ENCODE measurements at places on chromosomes 6 and 20.

DNA sequence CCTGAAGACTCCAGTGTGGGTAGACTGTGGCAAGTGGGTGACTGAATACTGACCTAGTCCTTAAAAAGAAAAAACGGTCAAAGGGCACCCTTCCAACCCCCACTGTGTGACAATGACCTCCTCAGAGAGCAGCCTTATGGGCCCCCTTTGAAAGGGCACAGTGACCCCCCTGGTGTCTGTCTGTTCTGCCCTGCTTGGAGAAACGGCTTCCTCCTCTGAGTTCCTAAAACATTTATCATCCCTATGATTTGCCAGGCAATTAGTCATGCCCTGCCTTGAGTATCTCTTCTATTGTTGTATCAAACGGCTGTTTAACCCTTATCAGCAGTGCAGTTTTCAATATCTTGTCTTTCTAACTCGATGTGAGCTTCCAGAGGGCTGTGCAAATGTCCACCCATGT lies 21.0 kb upstream of the STX16 start:
- peak; percentile 48 for DNase-seq
- no peaks in the 10 kb centered on the region for H3K27me3 ChIP-seq
- H3K4me3 ChIP-seq: no peak overlapping the region
- H3K36me3 ChIP-seq: no peaks in the 10 kb centered on the region

GRCh38 chr6:73104921-73105320 lies 120.4 kb downstream of the KHDC1L start:
- DNase-seq: no peak
- no peaks in the 10 kb centered on the region for H3K4me1 ChIP-seq
- no peak overlapping the region for H3K27ac ChIP-seq
- H3K4me3 ChIP-seq: no peak overlapping the region
- H3K36me3 ChIP-seq: no peaks in the 10 kb centered on the region
- no peaks in the 10 kb centered on the region for H3K27me3 ChIP-seq

GRCh38 chr6:73644941-73645591 lies 8.7 kb downstream of the SLC17A5 start:
- peak overlapping the region; percentile 49 for H3K4me3 ChIP-seq
- no peak overlapping the region for H3K27ac ChIP-seq
- no peaks in the 10 kb centered on the region for H3K4me1 ChIP-seq
- H3K27me3 ChIP-seq: no peaks in the 10 kb centered on the region
- H3K36me3 ChIP-seq: no peaks in the 10 kb centered on the region

DNA sequence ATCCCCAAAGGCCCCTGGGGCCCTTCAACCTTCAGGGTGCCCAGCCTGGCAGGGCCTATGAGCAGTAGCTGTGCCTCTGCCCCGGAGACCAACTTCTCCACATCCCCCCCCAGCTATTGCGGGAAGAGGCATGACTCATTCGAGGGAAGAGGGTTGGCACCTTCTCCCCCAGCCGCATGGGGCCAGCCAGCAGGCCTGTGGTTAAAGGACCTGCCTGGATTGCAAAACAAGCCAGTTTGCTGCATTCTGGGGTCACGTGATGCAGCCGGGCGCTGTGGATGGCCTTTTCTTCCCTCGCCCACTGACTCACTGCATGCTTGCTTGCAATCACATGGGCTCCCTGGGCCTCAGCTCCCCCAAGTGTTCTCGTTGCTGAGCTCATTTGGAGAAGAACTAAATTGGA lies 182.5 kb downstream of the MAFB start:
- DNase-seq: peak; percentile 81
- no peak overlapping the region for H3K27ac ChIP-seq
- H3K4me3 ChIP-seq: no peak overlapping the region
- peaks cover 3% of the 10 kb centered on the region for H3K4me1 ChIP-seq
- H3K36me3 ChIP-seq: no peaks in the 10 kb centered on the region

DNA sequence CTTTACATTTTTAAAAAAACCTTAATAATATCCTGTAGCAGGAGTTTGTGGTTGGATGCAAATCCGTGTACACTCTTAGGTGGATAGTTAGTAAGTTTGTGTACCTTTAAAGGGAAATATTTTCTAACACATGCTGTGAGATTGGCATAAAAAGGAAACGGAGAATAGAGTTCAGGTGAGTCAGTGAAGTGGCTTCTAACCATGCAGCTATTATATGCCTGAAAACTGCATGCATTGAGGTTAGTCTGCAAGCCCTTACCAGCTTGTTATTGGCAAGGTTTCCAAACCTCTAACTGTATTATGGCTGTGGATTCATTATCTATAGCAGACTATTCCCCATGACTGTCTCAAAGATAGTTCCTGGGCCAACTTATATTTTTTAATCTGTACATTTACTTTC lies 420.6 kb upstream of the MMS22L start:
- no peaks in the 10 kb centered on the region for H3K36me3 ChIP-seq
- no peak for DNase-seq
- no peaks in the 10 kb centered on the region for H3K4me1 ChIP-seq
- no peak overlapping the region for H3K27ac ChIP-seq

- H3K4me1 ChIP-seq: no peaks in the 10 kb centered on the region
- H3K36me3 ChIP-seq: no peaks in the 10 kb centered on the region
- no peak overlapping the region for H3K4me3 ChIP-seq
Observed at GRCh38 chr6:84977363-84977705, 212.9 kb upstream of the TBX18 start.

GRCh38 chr6:54134935-54135334 lies 23.7 kb downstream of the MLIP start:
- H3K27me3 ChIP-seq: no peaks in the 10 kb centered on the region
- no peak overlapping the region for H3K4me3 ChIP-seq
- no peak overlapping the region for H3K27ac ChIP-seq

DNA sequence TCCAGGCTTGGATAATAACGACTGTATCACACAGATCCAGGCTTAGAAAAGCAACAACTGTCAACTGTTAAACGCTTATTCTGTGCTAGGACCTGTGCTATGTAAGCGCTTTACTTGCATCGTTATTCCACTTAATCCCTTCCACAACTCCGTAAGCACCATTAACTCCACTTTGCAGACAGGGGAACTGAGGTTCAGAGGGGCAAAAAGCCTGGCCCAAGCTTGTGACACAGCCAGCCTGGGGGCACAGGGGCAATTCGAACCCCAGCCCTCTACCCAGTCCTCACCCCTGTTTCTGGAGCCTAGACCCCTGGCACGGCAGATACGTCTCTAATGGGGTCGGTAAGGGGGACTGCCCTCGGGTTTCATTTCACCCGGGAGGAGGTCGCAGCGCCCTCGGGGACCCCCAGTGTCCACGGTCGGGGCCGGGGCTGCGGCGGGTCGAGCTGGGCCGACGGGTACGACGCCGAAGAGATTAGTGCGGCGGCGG lies 411 bp downstream of the DSN1 start:
- no peak for DNase-seq
- no peaks in the 10 kb centered on the region for H3K27me3 ChIP-seq
- H3K27ac ChIP-seq: peak overlapping the region; percentile 84
- peaks cover 27% of the 10 kb centered on the region for H3K4me1 ChIP-seq
- H3K36me3 ChIP-seq: peaks cover 15% of the 10 kb centered on the region

GRCh38 chr6:161836643-161837448 lies 563.0 kb upstream of the AGPAT4 start:
- peaks cover 18% of the 10 kb centered on the region for H3K27me3 ChIP-seq
- no peaks in the 10 kb centered on the region for H3K4me1 ChIP-seq

DNA sequence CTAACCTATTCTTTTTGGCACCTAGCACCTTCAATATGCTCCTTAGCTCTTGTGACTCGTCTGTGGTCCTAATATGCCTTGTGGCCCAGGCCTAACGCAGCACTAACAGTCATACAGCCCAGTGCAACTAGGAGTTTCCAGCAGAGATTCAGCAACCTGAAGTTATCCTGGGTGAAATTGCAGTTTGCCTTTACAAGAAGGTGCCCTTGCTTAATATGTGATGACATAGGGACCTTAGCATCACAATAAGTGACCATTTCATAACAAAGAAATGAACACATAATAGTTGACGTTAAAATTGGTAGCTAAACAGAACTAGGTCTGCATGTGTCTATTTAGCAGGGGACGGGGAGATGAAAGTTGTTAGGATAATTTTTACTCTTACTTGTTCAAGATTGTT lies 10.1 kb downstream of the FIG4 start:
- H3K27me3 ChIP-seq: no peaks in the 10 kb centered on the region
- no peaks in the 10 kb centered on the region for H3K4me1 ChIP-seq
- no peak overlapping the region for H3K27ac ChIP-seq
- H3K4me3 ChIP-seq: no peak overlapping the region
- DNase-seq: no peak

GRCh38 chr6:136007345-136007744 lies 155.8 kb downstream of the PDE7B start:
- DNase-seq: no peak
- H3K4me1 ChIP-seq: 0 out of 2 replicates have a peak, but pooled peaks cover 4% of the 10 kb centered on the region
- H3K4me3 ChIP-seq: no peak overlapping the region
- no peaks in the 10 kb centered on the region for H3K36me3 ChIP-seq
- H3K27me3 ChIP-seq: no peaks in the 10 kb centered on the region

DNA sequence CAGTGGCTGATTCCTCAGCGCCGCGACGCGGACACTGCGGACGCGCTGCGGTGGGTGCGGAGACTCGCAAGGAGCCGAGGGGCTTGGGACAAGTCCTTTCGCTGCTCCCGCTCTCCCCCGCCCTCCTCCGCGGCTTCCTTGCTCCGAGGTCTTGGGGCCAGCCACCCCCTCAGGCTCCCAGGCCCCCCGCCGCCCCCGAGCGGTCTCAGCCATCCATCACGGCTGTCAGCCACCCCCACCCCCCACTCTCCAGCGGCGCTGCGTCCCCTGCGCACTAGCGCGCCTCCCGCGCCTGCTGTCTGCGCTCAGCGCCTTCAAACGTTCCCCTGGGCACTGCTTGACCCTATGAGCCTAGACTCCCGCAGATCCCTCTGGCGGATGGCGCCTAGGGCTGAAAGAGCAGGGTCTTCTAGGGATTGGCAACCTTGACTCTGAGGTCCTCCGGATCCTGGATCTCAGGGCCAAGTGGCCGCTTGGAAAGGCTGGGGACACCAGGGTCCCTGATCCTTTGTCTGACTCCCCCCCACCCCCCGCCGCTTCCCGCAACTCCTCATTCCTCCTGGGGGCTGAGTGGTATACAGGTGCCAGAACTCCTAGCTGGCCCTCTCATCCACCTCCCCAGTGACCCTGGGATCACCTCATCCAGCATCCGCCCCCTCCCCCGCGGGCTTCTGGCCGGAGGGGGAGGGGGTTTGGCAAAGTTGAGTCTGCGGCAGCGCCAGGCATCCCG lies 1.4 kb downstream of the SLC12A5 start:
- no peak for DNase-seq
- no peak overlapping the region for H3K4me3 ChIP-seq
- no peak overlapping the region for H3K27ac ChIP-seq
- H3K36me3 ChIP-seq: no peaks in the 10 kb centered on the region
- no peaks in the 10 kb centered on the region for H3K4me1 ChIP-seq
- H3K27me3 ChIP-seq: no peaks in the 10 kb centered on the region

- peak; percentile 87 for DNase-seq
- peaks cover 6% of the 10 kb centered on the region for H3K27me3 ChIP-seq
- no peak overlapping the region for H3K27ac ChIP-seq
- H3K4me3 ChIP-seq: no peak overlapping the region
Observed at GRCh38 chr20:50635676-50636600, 55.4 kb downstream of the RIPOR3 start.

DNA sequence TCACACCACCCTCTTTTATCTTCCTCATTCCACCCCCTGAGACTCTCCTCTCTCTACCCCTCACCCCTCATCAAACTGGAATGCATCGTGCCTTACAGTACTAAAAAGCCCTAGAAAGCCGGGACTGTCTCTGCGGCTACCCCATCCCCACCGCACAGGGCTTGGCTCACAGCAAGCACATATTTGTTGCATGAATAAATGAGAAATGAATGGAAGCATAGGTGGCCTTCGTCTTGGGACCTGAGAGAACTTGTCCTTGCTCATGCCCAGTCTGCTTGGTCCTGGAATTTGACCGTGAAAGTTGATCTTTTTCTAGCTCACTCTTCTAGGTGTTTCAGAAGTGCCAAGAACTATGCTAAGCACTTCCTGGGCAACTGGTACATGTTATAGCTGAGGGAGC lies 53.3 kb downstream of the APCDD1L start:
- H3K27me3 ChIP-seq: no peaks in the 10 kb centered on the region
- no peak for DNase-seq
- no peaks in the 10 kb centered on the region for H3K4me1 ChIP-seq
- H3K27ac ChIP-seq: no peak overlapping the region

- H3K36me3 ChIP-seq: no peaks in the 10 kb centered on the region
- H3K27me3 ChIP-seq: peaks cover 4% of the 10 kb centered on the region
- H3K27ac ChIP-seq: no peak overlapping the region
- no peaks in the 10 kb centered on the region for H3K4me1 ChIP-seq
Observed at GRCh38 chr20:1563598-1563997, 6.1 kb upstream of the SIRPD start.

GRCh38 chr20:20702330-20703245 lies 9.9 kb downstream of the RALGAPA2 start:
- H3K27me3 ChIP-seq: no peaks in the 10 kb centered on the region
- no peaks in the 10 kb centered on the region for H3K4me1 ChIP-seq
- DNase-seq: peak; percentile 58
- no peak overlapping the region for H3K4me3 ChIP-seq
- no peak overlapping the region for H3K27ac ChIP-seq

DNA sequence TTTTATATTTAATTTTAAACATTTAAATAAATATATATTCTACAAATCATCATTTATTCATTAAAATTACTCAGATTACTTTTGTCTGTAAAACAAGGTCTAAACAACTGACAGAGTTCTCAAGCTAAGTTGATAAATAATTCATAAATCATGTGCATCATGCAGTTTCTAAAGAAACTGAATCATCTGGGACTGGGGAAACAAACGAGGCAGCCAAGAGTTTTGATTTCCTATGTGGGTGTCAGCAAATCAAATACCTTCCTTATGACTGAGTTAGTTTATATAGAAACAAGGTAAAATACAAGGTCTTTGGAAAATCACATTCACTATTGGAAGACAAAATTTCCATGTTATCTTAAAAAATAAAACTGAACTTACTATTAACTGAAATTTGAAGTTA lies 149.9 kb upstream of the BEND6 start:
- H3K4me1 ChIP-seq: peaks cover 62% of the 10 kb centered on the region
- no peaks in the 10 kb centered on the region for H3K27me3 ChIP-seq
- DNase-seq: no peak

DNA sequence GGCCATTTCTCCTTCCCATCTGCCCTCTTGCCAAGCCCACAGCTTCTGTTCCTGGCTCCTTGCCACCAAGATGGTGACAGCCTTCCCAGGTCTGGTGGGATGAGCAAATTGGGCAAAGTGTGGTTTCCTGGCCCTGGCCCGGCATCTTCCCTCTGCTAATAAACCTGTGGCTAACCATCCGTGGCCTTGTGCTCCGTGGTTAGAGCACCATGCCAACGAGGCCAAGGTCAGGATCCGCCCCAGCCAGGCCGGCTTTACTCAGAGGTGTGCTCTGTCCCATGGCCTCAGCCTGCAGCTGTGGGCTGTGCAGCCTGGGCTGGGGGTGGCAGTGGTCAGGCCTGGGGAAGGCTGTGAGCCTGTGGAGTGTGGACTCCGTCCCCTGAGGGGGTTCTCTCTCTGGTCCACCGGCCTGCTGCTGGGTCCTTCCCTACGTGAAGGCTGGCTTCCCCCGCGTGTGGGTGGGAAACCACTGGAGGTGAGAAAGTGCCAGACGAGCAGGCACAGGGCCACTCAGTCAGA lies 117.4 kb downstream of the VEGFA start:
- DNase-seq: no peak
- no peaks in the 10 kb centered on the region for H3K4me1 ChIP-seq
- H3K36me3 ChIP-seq: no peaks in the 10 kb centered on the region
- no peak overlapping the region for H3K4me3 ChIP-seq
